ENCODE measurements at places on chromosomes 13 and 19.

DNA sequence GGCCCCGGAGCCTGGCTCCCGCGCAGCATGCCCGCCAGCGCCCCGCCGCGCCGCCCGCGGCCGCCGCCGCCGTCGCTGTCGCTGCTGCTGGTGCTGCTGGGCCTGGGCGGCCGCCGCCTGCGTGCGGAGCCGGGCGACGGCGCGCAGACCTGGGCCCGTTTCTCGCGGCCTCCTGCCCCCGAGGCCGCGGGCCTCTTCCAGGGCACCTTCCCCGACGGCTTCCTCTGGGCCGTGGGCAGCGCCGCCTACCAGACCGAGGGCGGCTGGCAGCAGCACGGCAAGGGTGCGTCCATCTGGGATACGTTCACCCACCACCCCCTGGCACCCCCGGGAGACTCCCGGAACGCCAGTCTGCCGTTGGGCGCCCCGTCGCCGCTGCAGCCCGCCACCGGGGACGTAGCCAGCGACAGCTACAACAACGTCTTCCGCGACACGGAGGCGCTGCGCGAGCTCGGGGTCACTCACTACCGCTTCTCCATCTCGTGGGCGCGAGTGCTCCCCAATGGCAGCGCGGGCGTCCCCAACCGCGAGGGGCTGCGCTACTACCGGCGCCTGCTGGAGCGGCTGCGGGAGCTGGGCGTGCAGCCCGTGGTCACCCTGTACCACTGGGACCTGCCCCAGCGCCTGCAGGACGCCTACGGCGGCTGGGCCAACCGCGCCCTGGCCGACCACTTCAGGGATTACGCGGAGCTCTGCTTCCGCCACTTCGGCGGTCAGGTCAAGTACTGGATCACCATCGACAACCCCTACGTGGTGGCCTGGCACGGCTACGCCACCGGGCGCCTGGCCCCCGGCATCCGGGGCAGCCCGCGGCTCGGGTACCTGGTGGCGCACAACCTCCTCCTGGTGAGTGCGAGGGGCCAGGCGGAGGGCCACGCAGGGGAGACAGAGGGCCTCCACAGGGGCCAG is at the start of gene KL:
Gene KL, plus strand, starts transcription at position 10 of the 909 bp plus-strand sequence. Its CDS starts 18 bp downstream, at position 28.
- no peak for DNase-seq

- DNase-seq = peak; percentile 29
Observed at GRCh38 chr19:12607631-12608030, 3.0 kb downstream of the ZNF490 start.

GRCh38 chr13:48819899-48820298 is 155.8 kb upstream of the FNDC3A start:
- no peak for DNase-seq

GRCh38 chr13:25943658-25944057 is 108.2 kb downstream of the SHISA2 start:
- DNase-seq = peak; percentile 42

Data from Ammon's horn (tissue), 1 donor.